Hepatic stellate cell (primary cell): ENCODE measurements at places on chromosomes 12 and 14.
A peak's percentile ranks its signal among the peaks of the same experiment; 100 is the strongest.

DNA sequence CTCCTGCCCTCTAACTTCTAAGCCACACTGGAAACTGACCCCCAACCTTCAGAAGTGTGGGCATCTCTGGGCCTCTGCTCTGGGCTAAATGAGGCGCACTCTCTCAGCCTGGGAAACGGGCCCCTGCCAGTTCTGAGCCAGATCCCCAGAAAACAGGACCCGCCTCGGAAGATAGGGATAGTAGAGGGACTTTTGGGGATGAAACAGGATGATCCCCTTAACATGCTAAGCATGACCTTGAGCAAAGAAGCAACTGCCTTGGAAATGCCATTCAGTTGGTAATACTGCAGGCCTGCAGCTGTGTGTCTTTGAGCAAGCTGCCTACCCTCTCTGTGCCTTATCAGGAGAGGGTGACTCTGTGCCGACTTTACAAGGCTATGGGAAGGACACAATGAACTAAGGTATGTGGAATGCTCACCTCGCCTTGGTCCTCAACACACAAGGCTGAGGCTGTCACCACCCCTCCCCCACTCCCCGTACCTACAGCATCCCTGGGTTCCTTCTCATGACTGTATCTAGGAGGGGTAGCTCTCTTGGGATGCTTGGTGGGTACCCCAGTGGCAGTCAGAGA is 54.0 kb downstream of the NCOR2 start:
- DNase-seq, result no peak

DNA sequence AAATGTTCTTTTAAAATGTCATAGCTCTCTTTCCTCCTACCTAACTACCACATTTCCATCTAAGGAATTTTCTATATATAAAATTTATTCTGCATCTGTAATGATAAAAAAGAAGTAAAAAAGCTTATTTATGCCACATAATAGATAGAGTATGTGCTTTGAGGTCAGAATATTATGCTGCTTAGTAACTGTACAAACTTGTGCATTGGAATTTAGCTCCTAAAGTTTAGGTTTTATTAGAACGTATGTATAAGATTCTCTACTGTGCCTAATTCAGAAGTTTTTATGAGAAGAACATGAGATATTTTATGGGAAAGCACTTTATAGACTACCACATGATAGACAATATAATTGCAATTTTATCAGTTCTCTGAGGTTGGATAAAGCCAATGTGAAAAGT is 384.6 kb downstream of the SLC16A7 start:
- DNase-seq, result no peak

- no peak for DNase-seq
Measured at GRCh38 chr12:15118955-15119354, 102.3 kb downstream of the RERG start.

DNA sequence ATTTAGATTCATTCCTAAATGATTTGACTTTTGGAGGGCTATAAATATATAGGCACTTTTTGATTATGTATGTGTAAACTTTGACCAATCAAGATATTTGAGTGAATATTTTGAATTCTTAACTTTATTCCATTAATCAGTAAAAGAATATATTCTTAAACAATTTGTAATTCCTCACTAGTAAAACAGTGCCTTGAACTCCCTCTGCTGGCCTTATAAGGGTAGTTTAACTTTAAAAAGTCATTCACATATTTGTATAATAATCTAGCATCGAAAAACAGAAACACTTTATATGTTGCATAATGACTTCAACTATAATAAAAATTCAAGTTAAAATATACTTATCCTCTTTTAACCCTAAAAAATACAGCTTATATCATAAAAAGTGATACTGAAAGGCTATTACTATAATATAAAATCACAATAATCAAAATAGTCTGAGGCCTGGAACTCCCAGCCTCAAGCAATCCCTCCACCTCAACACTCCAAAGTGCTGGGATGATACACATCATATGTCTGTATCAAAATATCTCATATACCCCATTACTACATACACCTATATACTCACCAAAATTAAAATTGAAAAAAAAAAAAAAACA is 31.2 kb downstream of the CCDC59 start:
- peak; percentile 1 for DNase-seq

DNA sequence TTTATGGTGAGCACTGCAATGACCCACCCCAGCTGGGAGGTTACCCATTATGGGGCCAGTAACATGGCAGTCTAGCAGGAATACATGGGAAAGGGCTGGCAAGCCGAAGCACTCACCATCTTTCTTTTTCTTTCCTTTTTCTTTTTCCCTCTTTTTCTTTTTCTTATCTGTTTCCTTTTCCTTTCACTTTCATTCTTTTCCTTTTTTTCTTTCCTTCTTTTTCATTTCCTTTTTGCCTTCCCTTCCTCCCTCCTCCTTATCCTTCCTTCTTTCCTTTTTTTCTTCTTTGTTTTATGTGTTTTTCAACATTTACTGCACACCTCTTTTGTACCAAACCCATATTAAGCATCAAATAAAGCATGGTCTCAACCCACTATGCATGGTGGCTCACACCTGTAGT is 501.1 kb downstream of the MED13L start:
- no peak for DNase-seq

- no peak for DNase-seq
Measured at GRCh38 chr14:76419399-76419798, 43.5 kb downstream of the ESRRB start.
